Activated T-cell treated with anti-CD3 and anti-CD28 coated beads, Interleukin-2, amount 50 U/mL, for 24 hours (primary cell): ENCODE measurements at places on chromosomes 6 and 20.

DNA sequence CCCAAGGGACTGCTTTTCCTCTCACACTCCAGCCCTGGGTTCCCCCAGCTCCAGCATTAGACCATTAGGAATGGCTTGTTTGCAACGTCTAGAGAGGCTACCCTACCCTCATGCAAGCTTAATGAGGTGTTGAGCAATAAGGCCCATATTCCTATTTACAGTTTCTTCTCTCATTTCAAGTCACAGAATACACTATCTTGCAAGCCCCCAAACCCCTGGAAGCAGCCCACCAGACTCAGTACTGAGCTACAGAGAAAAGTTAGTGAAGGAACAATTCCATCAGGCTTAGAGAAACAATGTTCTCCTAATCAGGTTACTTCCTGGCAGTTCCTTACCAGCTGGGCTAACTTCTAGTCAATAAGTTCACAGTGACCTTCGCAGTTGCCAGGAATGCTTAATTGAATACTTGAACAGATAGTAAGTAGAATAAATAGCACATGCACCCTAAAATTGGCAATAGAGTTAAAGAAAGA lies 606.5 kb upstream of the NOX3 start:
- DNase-seq: no peak

- DNase-seq: no peak
Observed at GRCh38 chr6:130417951-130418350, 52.1 kb downstream of the TMEM200A start.

- DNase-seq: no peak
Observed at GRCh38 chr6:151842816-151843215, 35.3 kb downstream of the ESR1 start.

DNA sequence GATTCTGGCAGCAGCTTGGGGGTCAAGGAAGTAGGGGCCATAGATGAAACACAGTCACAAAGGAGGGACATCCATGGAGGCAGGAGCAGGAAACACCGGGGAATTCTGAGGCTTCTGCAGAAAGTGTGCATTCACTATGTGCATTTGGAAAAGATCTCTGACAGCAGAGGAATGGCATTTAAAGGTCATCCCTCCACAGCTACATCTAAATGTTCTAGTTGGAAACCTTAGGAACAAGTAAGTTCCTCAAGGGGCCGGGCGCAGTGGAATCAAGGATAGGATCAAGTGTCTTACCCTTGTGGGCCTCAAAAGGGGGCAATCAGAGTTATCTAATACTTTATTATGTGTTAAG lies 8.8 kb downstream of the C6orf136 start:
- no peak for DNase-seq

GRCh38 chr20:33681728-33682353 lies 4.3 kb downstream of the E2F1 start:
- no peak for DNase-seq

- DNase-seq: no peak
Observed at GRCh38 chr6:1335367-1336037, 23.6 kb downstream of the FOXQ1 start.

DNA sequence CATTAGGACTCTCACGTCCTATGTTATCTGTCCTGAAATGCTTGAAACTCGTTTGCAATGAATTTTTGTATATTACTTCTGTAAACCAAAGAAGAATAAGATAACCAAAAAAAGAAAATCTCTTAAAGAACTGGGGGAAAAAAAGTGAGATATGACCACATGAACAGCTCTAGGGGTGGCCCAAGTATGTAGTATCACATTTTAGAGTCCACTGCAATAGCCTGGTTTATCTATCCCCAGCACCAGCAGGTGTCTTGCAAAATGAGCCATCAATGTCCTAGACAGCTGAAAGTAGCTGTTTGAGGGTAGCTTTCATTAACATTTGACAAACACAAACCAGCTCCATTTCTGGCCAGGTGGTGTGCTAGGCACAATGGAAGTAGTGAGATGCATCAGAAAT lies 102.8 kb downstream of the PXDC1 start:
- DNase-seq: no peak

- peak; percentile 81 for DNase-seq
Observed at GRCh38 chr20:51542033-51542570, 417 bp downstream of the NFATC2 start.

DNA sequence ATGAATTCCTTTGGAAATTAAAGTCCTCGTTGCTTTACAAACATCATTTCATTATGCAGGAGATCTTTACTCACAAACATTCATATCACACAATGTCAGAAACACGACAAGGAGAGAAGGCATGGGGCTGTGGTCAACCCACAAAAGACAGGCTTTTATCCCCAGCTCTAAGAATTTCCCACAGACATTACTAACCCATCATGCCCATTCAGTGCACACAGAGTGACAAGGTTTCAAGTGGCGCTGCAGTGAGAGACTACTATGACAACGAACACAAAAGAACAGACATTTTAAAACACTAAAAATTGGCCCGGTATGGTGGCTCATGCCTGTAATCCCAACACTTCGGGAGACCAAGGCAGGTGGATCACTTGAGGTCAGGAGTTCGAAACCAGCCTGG lies 579.8 kb upstream of the AGPAT4 start:
- no peak for DNase-seq

- no peak for DNase-seq
Observed at GRCh38 chr6:38730140-38730862, 15.2 kb downstream of the DNAH8 start.

- DNase-seq: no peak
Observed at GRCh38 chr6:125807293-125807692, 16.5 kb downstream of the NCOA7 start.

DNA sequence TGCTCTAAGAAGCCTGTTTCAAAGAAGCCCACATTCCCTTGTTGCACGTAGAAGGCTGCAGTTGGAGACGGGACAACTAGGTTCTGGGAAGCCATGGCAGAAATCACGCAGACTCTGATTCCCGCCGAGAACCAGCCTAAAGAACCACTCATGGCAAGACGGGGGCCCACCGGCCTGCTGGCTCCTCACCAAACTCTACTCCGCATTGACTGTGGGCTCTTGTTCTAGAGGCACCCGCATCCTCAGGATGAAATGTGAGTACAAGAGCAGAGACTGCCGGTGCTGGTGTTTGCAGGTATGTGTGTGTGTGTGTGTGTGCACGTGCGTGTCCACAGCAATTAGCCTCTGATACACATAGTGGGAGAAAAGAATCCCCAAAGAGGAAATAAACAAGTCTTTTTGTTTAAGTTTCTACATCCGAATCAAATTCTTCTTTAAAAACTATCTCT lies 42.3 kb upstream of the NR2E1 start:
- no peak for DNase-seq

DNA sequence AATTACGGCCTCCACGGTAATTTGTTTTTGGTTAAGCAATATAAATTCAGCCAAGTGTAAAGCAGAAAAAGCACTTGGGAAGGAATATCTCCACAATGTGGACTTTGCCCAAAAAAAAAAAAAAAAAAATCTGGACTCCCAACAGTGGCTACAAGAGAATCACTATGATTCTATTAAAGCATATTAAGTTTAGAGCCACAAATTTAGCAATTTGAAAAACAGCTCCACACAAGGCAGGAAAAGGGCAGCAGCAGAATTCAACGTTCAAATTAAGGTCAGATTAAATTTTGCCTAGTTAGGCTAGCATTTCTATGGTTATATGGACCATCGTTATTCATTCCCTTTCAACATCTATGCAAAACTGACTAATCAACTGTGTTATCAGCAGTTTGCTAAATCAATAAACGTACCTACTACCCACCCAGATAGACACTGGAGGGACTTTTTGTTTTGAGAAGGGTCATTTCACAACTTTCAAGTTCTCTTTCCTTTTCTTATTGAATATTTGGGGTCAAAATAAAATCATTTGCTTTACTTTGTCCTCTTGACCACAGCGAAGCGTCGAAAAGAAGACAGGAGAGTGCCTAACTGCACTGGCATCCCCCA lies 1.0 kb downstream of the MCM9 start:
- no peak for DNase-seq

DNA sequence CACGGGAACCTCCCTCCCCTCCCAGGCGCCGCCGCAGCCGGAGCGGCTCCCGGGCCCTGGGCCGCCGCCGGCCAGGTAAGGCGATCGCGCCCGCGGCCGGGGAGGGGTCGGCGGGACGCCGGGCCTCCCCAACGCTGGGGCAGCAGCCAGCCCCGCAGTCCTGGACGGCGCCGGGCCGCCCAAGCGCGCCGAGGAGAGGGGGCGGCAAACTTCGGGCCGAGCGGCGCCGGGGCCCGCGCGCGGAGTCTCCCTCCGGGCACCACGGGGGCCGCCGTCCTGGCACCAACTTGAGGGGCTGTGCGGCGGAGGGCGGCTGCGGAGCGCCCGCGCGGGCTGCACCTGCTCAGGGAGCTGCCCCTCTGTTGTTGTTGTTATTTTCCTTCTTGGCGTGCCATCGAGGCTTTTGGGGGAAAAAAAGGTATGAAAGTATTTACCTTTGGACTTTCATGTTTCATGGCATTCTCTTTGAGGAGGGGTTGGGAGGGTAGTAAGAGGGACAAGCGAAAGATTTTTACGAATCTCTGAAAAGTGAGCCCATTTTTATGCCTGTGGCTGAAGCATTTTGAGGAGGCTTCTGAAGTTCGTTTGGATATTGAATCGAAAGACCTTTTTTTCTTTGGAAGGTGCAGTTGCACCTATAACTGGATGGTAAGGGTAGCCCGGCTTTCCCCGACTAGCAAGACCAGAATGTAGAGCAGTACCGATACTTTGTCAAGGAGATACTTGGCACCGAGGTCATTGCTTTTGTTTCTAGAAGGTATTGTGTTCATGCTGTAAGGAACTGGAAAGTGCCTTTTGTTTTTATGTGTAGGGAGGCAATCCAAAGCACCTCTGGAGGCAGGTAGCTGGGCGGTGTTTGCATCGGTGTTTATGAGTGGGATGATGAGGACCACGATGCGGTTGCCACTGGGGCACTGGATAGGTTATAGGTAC lies at the start of gene RNF182:
Gene RNF182, plus strand, starts transcription at position 4 of the 933 bp plus-strand sequence. CDS start 52,168 bp downstream, outside the sequence.
- DNase-seq: peak; percentile 29

- no peak for DNase-seq
Observed at GRCh38 chr6:95978230-95978629, 37.5 kb upstream of the FUT9 start.

DNA sequence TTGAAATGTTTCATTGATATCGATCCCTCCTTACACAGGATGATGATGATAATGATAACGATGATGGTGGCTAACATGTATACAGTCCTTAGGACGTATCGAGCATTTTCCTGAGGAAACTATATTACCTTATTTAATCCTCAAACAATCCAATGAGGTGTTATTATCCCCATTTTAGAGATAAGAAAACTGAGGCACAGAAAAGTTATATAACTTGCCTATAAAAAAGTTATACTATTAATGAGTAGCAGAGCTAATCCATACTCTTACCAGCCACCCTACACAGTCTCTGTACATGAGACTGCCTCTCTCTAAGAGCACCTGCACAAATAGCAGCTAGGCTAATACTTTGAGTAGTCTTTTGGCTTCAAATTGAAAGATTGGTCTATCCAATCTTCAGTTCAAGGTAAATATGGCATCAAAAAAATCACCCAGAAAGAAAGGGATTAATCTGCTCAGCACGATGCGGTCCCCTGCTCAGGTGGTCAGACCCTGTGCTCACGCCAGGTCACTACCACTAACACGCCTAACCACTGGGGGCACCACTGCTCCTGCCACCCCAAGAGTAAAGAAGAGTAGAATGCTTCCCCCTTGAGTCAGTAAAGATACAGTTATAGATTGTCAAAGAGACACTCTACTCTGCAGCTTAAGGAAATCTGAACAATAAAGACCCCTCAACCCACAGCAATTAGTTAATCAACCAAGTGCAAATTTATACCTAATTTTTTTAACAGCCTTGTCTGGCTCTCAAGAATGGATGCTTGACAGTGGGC lies 15.0 kb downstream of the GABBR1 start:
- DNase-seq: no peak

- no peak for DNase-seq
Observed at GRCh38 chr6:106643061-106643460, 13.7 kb downstream of the QRSL1 start.

GRCh38 chr6:158115508-158115907 lies 52.6 kb downstream of the SERAC1 start:
- no peak for DNase-seq

- DNase-seq: no peak
Observed at GRCh38 chr6:37142050-37142614, 27.8 kb upstream of the PIM1 start.

GRCh38 chr6:119979862-119980261 lies 630.3 kb upstream of the MAN1A1 start:
- no peak for DNase-seq

- no peak for DNase-seq
Observed at GRCh38 chr6:14016935-14017625, 92.3 kb downstream of the RNF182 start.

DNA sequence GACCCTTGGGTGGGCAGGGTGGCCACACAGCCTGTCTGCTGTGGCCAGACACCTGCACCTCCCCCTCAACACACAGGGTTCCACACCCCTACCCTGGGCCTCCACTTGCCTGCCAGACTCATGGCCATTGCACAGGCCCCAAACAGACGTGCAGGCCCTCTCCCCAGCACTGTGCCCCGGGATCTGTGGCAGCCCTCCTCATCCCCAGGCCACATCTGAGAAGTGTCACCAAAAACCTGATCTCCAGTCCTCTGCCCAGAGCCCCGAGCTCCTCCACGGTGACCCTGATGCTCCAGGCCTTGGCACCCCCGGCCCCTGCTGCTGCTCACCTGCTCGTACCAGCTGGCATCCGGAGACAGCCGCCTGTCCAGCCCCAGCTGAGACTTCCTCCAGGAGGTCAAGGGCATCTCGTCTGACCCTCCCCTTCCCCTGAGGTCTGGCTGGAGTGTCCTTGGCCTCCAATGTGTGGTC lies 160.1 kb downstream of the DLL1 start:
- DNase-seq: peak; percentile 20

- no peak for DNase-seq
Observed at GRCh38 chr6:74250161-74250818, 554.3 kb downstream of the CD109 start.

DNA sequence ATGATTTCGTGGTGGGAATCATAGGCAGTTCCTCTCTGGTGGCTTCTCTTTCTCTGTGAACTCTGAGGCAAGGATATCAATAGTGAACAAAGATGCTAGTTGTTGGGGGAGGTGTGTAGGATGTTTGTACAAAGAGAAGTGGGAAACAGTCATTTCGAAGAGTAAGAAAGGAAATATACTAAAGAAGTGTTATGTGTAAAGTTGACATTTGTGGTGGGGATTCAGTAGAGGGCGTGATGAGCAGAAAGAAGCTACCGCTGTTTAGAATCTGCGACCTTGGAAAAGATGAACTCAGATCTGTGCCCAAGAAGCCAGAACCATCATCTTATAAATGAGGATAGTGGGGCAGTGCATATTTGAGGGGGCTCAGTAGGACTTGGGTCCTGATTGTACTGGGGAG lies 11.4 kb downstream of the SLC35F1 start:
- no peak for DNase-seq
